Activated naive CD8-positive, alpha-beta T cell treated with anti-CD3 and anti-CD28 coated beads, Interleukin-2, amount 50 U/mL, for 16 hours (primary cell): ENCODE measurements at places on chromosomes 11 and 22.

GRCh38 chr11:32610797-32611352, 27.2 kb downstream of the EIF3M start:
- no peak for DNase-seq

DNA sequence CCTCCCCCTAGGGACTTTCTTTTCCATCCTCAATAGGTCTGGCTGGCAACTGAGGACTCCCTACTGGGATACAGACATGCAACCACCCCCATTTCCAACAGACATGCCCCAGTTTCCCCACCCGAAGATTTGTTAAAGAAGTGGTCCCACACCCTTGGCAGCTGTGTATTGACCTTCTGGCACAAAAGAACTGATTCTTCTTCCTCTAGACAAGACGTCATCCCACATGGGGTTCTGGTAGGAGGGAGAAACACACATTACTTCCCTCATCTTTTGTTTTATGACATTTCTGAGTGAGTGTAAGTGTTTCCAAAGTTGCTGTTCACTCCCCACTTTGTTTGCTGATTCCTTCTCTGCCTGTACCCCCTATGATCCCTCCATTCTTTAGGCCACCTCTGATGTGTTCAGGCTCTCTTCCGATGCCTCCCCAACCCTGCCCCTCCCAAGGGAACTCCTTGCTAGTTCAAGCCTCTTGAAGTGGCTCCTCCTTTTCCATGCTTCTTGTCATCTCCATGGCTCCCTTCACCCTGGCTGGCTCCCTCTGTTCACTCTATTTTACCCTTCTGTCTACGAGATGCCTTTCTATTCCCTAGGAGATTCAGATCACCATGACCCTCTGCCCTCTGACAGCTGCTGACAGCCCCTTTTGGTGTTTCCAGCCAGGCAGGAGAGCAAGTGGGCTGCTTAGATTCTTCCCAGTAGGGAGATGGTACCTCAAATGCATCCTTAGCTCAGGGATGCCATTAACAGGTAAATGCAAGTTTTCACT, 4.3 kb downstream of the KIRREL3 start:
- no peak for DNase-seq

DNA sequence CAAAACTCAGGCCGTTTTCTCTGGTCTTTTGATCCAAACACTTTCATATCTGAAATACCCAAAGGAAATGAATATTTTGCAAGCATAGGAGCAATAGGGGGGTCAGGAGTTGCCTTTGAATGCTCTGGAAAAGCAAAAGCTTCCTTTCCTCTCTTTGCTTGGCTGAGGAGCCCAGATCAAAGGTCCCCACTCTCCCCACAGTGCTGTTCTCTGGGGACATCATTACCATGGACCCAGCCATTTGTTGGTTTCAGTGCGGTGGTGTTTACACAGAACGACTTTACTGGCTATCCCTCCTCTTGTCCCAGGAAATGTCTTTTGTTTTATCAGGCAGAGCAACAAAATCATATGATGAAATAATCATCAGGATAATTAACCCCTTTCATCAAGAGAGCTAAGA, 1089.1 kb downstream of the TBC1D22A start:
- no peak for DNase-seq

DNA sequence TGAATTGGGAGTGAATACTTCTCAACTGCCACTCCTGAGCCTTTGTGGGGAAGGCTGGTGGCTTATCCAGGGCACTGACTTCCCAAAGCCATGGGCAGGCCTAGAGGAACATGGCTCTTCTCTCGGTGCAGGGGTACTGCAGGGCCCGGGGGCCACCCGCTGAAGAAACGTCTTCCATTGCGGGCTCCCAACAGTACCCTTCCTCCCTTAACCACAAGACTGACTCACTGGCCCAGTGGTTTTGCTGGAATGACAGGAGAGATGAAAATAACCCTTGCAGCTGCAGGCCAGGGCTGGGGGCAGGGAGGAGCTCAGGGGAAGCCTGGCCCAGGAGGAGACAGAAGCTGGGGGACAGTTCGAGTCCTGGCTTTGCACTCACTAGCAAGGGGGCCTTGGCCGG, 13.5 kb downstream of the TXN2 start:
- no peak for DNase-seq

DNA sequence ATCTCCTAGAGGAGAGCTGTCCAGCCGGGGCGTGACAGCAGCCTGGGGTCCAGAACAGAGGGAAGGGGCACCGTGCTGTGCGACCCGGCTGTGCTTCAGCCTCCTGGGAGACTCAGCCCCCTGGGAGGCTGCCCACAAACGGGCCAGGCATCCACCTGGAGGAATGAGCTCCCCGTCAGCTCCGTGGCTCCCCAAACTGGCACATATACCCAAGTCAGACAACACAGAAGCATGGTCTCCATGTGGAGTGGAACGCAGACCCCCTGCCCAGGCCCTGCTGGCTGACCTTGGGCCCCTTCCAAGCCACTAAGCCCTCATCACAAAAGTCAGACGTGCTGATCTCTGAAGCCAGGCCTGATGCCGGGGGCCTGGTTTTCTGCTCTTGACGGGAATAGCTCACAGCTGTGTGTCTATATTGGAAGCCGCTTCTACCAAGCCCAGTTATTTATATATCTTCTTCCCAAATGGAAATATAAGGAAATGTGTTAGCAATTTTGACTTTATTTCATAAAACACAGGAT, 91.7 kb downstream of the BRD1 start:
- DNase-seq = no peak

- DNase-seq = no peak
Measured at GRCh38 chr22:50226063-50226874, 18.6 kb downstream of the TUBGCP6 start.

GRCh38 chr22:22810018-22810427, 77.6 kb upstream of the IGLL5 start:
- peak; percentile 51 for DNase-seq

DNA sequence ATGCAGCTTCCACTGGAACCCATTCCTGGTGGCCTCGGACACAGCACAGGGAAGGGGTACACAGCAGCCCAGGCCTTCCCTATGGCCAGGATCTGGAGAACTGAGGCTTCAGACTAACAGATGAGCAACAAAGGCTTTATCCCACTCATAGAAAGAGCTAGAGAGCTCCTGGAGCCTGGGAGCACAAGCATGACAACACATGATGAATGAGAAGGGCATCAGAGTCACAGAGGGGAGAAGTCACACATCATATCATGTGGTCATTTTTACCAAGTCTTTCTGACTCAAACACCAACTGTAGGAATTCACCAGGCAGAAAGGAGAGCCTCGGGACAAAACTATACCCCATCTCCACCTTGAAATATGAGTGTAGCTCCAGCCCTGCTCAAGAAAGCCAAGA, 43.2 kb downstream of the NRXN2 start:
- no peak for DNase-seq

GRCh38 chr11:68974421-68975194, 6.2 kb downstream of the MRGPRD start:
- DNase-seq = no peak

DNA sequence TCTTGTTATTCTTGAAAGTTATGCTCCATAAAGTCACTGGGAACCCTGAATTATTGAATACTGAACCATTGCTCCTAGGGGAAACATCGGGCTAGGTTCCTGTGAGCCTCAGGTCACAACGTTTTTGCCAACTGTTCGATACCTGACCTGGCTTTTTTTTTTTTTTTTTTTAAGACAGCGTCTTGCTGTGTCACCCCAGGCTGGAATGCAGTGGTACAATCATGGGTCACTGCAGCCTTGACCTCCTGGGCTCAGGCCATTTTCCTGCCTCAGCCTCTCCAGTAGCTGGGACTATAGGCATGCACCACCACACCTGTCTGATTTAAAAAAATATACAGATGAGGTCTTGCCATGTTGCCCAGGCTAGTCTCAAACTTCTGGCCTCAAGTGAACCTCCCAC, 22.5 kb downstream of the LRP5 start:
- no peak for DNase-seq

DNA sequence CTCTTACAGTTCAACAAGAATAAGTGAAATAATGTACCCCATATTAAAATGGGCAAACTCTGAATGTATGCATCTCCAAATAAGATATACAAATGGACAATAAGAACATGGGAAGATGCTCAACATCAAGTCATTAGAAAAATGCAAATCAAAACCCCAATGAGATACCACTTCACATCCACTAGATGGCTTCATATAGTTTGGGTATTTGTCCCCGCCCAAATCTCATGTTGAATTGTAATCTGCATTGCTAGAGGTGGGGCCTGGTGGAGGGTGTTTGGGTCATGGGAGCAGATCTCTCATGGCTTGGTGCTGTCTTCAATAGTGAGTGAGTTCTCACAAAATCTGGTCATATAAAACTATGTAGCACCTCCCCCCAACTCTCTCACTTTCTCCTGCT, 5.7 kb downstream of the MPZL2 start:
- DNase-seq = no peak

- DNase-seq = no peak
Measured at GRCh38 chr11:61082931-61083531, 19.3 kb upstream of the CD5 start.

DNA sequence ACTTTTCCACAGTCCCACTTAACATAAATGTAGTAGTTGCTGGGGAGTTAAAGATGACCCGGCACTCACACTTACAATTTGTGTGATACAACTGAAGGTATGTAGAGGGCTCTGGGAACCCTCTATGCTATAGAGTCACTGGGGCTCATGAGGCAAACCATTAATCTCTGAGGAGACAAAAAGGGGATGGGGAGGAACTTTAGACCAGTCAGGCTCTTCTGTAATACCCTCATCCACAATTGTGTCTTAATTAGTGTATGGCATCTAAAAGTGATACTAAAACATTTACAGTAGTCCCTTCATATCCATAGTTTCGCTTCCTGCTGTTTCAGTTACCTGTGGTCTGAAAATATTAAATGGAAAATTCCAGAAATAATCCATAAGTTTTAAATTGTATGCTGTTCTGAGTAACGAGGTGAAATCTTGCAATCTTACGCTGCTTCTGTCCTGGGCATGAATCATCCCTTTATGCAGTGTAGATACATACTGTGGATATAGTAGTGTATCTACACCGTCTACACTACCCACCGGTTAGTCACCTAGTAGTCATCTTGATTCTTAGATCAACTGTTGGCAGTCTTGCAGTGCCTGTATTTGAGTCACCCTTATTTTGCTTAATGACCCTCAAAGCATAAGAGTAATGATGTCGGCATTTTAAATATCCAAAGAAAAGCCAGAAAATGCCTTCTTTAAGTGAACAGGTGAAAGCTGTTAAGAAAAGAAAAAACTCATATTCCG, 12.2 kb downstream of the CBL start:
- DNase-seq = no peak

- no peak for DNase-seq
Measured at GRCh38 chr22:31343235-31344191, 2.6 kb downstream of the PATZ1 start.

GRCh38 chr11:85385547-85385946, 241.6 kb downstream of the DLG2 start:
- DNase-seq = no peak

DNA sequence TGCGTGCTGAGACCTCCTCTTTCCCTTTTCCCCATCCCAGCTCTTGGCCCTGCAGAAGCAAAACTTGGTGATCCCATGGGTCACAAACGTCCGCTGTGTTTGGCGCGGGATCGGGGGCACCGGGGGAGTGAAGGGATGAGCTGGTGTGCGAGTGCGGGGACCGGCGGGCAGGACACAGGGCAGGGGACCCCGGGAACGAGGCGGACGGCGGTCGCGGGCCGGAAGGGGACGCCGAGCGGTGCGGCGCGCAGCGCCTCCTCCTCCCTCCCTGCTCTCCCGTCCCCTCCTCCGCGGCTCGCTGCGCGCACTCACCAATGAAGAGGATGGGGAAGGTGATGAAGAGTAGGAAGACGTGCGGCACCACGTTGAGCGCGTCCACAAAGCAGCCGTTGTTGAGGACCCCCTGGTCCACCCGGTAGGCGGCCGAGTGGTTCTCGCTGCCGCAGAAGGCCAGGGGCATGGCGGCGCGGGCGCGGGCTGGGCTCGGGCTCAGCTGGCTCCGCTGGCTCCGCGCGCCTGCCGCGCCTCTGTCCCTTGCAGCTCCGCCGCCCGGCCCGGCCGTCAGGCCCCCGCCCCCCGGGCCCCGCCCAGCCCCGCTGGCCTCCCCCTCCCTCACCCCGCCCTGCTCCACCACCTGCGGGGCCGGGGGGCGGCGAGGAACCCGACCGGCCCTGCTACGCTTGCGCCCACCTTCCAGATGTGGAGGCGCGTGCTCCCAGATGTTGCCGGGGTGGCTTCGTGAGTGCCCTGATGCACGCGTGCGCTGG, at the start of gene ABCC8:
Gene ABCC8 (minus strand): TSS at position 529 of the 767 bp plus-strand sequence. CDS start 69 bp downstream, at position 460.
- DNase-seq = no peak

GRCh38 chr11:105619556-105619955, 9.7 kb downstream of the GRIA4 start:
- no peak for DNase-seq

GRCh38 chr22:30370641-30371230, 13.9 kb downstream of the CCDC157 start:
- DNase-seq = no peak

GRCh38 chr22:43798492-43798891, 13.6 kb downstream of the EFCAB6 start:
- DNase-seq = no peak

- no peak for DNase-seq
Measured at GRCh38 chr11:14764179-14764578, 120.6 kb downstream of the PDE3B start.

DNA sequence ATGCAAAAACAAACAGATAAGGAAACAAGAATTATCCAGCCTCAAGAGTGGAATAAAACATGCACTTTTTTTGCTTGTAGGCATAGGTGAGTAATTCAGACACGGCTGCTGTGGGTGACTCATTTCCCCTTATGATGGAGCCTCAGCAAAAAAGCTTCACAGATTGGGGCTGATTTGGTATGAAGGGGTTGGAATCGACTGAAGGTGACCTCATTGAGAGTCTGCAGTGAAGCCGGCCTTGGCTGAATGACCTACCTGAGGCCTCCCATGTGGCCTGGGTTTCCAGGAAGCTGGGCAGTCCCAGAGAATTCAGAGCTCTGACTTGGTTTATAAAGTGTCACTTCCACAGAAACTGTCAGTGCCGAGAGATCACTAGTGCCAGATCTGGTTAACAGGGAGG, 34.2 kb upstream of the VPREB1 start:
- no peak for DNase-seq

DNA sequence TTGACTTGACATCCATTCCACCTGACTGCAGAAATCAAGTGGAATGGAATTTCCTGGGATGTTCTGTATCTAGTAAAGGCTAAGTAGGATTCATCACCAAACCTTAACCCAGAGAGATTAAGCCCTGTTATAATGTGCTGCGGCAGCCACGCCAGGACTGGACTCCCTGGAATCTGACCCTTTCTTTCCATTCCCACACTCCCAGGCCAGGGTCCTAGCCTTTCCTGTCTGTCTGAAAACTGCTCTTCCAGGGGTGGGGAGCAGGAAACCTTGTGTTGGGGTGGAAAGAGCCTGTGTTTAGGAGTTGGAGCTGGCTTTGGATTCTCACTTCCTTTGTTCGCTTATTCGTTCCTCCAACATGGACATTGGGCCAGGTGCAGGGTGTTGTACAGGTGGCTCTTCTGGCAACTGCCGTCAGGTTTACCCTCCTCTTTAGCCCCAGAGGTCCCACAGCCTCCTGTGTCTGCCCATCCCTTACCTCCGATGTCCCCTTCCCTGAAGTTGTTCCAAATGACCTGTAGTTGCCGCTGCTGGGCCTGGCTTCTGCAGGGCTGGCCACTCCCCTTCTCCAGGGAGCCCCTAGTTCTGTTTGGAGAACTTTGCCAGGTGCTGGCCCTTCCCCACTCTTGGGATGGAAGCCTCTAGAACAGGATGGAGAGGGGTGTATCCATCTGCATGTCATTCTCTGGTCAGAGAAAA, 20.5 kb upstream of the PARVB start:
- no peak for DNase-seq
